ENCODE measurements at places on chromosomes 3 and 15. TPM values are rescaled to one million over a fixed set of nuclear protein-coding genes. Genes with fewer than 3 reads are reported as not detected.

PTH1R gene
- 24.5 TPM for total RNA-seq

DNA sequence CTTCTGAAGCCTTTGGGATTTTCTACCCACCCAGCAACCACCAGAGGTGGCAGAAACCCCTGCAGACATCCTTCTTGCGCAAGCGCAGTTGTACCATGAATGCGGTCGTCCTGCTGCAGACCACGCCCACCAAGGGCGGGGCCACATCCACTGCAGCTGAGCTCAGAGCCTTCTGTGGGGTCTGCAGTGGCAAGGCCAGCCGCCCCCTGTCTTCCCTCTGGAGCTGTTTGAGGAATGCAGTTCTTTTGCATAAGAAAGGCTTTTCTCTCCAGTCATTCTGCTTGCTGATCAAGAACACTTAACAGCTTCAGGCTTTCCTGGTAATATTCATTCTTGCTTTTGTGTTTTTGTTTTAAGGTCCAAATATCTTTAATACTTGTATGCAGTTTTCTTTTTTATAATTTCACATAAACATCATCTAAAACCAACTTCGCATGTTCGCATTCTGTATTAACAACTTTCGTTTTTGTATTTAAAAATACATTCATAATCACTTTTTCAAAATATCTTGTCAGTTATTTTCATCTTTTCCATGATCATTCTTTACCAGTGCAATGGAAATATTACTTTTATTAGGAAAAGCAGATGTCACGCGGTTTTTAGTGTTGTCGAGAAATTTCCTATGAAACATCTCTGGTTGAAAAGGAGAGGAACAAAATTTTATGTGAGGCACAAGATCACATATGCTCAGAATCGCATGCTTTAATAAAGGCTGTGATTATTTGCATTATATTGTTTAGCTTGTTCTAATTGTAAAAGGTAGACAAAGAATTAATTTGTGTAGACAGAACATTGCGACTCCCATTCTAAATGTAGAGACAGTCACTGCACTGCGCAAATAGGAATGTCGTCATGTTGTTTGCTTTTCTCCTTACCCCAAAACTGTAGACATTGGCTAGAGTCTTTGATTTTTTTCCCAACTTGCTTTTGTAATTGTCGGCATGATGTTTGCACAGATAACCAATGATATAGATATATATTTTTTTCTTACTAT lies 98.1 kb upstream of the SNRPN start:
- DNase-seq: no peak

DNA sequence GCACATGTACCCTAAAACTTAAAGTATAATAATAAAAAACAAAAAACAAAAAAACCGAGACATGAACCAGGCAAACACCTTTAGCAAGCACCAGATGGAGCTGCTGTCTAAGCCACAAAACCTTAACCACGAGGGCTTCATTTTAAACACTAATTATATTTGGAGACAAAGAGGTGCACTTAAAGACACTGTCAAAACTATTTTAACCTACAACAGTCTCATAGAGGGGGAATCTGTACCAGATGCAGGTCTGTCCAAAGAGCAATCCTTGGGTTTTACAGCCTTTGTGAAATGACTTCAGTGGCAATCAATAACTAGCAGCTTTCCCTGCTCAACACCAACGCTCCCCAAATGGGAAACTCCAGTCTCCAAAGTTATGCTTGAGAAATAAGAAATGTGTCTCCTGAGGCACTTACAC lies 115.7 kb upstream of the TSPAN3 start:
- no peak for DNase-seq

DNA sequence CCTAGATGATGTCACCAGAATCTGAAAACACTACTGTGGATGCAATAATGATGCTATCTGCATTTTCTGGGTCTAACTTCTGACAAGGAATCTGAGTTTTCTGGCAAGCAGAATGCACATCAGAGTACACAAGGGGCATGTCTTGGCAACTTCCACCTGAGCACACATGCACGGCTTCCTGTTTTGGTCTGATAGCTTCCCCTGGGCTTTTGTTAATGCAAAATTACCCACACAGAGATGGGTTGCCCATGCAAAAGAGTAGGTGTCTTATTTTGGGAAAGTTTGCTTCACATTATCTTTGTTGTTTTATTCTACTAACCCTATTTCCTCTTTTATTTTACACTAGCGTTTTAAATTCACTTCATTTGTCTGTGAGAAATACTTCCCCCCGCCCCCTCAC lies 74.2 kb upstream of the SATB1 start:
- DNase-seq: no peak

GRCh38 chr3:50924638-50925037 lies 249.9 kb downstream of the DOCK3 start:
- DNase-seq: no peak

GRCh38 chr3:173410849-173411248 lies 13.3 kb downstream of the NLGN1 start:
- DNase-seq: no peak

TGM5 gene
- total RNA-seq: not detected

- DNase-seq: no peak
Measured at GRCh38 chr15:70494852-70495571, 268.3 kb downstream of the UACA start.

SYNM gene
- 8.2 TPM for total RNA-seq

DNA sequence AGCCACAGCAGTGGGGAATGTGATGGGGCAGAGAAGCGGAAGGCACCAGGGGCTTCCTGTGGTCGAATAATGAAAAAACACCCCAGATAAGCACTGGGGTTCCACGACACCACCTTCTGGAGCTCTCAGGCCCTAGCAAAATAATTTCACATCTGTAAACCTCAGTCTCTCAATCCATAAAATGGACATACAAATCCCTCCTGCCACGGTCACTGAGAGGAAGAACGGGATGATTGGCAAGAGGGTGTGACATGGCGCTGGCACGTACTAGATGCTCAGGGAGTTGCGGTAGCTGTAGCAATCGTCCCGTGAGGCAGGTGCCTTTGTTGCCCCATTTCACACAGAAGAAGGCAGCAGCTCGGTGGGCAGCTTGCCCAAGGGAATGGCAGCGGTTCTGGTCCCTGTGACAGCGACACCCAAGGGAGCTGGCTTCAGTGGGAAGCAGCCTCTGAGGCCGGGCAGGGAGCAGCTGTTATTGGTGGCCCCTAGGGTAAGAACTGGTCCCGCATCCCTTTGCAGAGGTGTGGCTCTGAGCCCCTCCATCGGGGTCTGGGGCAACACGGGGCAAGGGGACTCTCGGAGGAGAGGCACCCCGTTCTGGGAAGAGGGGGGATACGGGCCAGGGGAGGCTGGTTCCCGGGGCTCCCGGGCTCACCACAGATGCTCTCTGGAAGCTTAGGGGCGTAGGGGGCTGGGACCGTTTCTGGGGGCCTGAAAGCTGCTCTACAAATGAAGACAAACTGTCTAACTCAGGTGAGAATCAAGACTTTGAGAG lies 114.0 kb upstream of the ALDH1A3 start:
- DNase-seq: peak; percentile 34

DNA sequence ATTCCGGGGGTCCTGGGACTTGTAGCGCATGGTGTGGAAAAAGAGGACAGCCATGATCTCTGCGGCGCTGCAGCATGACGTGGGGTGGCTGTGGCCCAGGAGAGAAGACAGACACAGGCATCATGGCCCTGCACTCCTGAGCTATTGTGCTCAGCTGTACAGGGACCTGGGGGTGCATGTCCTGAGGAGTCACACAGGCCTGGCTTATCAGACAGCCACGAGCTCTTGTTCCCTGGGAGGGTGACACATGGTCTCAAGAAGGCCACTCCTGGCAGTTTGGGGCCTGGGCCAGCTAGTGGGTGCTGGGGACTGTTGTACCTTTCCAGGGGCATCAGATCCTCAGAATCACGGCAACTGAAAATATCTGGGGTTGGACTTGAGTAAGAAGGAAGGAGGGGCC lies 13.7 kb downstream of the TKT start:
- no peak for DNase-seq

MCTP2 gene
- total RNA-seq: 49.2 TPM

AMT gene
- 59.7 TPM for total RNA-seq

GRCh38 chr15:100340721-100341238 lies 995 bp downstream of the ADAMTS17 start:
- no peak for DNase-seq

THRB gene
- total RNA-seq: 9.9 TPM

KIF9 gene
- total RNA-seq: 27.0 TPM

DNA sequence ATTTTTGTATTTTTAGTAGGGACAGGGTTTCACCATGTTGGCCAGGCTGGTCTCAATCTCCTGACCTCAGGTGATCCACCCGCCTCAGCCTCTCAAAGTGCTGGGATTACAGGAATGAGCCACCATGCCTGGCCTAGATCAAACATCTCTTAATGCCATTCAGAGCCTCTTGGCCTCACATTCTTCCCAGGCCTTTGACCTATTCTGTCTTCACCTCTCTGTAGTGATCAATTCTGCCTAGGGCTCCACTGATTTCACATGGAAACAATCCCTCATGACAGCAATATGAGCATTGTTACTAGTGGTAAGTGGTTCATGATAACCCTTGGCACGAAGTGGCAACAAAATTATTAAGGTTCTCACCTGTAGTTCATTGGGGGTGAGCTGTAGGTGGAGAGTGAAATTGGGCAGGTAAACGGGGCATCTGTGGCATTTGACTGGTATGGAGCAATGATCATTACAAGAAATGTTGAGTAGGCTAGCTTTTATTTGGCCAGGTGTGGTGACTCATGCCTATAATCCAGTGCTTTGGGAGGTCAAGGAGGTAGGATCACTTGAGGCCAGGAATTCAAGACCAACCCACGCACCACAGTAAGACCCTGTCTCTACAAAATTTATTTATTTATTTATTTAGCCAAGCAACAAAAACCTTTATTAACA lies 4.8 kb upstream of the ARPIN start:
- DNase-seq: no peak

DNA sequence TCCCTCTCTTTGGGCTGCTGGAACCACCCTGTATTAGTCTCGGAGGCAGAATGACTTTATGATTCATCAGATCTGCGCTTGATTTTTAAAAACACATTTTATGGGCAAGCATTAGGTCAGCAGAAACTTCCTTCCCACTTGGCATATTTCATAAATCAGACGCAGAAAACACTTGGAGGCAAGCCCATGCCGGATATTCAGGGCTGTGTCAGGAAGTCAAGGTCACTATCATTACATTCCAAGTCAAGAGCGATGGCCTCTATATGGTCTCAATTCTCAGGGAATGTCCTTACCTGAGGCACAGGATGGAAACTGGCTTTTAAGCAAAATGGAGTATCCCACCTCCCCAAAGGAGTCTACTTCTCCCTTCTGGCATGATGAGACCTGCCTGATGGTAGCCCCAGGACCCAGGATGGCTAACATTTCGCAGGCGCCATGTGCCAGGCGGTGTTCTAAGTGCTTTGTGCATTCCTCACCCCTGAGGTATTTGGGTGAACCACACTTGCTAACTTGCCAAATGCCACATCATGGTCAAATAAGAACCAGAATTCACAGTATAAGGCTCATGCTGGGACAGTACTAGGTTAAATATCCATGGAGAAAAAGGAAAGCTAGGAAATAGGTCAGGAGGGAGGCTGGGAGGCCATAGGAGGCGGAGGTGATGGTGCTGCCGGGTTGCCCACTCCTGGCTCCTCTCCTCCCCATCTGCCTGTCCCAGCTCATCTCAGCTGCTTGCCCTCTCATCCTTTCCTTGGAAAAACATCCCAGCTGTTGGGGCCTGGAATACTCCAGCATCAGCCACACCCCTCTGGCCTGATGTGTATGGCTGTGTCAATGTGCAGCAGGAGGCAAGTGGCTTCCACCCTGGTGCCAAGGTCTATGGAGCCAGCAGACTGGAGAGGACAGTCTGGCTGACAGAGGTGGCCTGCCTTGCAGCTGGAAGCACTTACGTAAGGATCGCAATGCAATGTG lies 18.8 kb downstream of the BCL2L10 start:
- no peak for DNase-seq

DNA sequence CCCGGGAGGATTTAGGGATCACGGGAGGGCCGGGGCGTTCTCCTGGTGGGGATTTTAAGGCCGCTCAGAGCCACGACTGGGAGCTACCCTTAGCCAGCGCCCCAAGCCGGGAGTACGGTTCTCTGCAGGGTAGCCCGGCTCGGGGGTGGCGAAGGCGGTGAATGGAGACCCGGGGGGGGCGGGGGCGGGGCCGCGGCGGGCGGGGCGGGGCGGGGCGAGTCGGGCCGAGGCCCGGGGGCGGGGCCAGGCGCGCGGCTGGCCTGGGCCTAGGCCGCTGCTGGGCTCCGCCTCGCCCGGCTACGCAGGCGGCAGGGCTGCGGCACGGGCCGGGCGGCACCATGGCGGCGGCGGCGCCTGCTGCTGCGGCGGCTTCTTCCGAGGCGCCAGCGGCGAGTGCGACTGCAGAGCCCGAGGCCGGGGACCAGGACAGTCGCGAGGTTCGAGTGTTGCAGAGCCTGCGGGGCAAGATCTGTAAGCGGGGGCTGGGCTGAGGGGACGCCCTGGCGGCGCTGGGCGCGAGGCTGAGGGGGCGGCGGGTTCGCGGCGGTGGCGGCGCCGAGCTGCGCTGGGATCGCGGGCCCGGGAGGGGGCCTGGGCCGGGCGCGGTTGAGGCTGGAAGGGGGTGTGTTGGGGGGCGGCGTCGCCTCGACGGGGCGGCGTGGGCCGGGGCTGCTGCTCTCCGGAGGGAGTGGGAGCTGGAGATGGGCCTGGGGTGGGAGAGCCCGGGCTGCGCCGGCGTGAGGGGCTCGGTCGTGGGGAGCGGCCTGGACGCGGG lies at the start of gene RASA2:
RASA2 (plus strand) TSS at position 282 of the 775 bp plus-strand sequence; CDS start at position 339, 57 bp downstream.
- peak; percentile 95 for DNase-seq

COL8A1 gene
- total RNA-seq: 209 TPM

GRCh38 chr15:62706317-62706716 lies 336.2 kb upstream of the TPM1 start:
- DNase-seq: no peak

GRCh38 chr3:194801461-194802432 lies 116.1 kb downstream of the FAM43A start:
- DNase-seq: no peak

GRCh38 chr3:151219056-151219455 lies 16.0 kb upstream of the GPR171 start:
- DNase-seq: no peak

CCR8 gene
- not detected for total RNA-seq

- DNase-seq: no peak
Measured at GRCh38 chr3:119146578-119147375, 812 bp downstream of the TEX55 start.

FRMD4B gene
- total RNA-seq: 67.8 TPM

SUCNR1 gene
- 0.22 TPM for total RNA-seq

DNA sequence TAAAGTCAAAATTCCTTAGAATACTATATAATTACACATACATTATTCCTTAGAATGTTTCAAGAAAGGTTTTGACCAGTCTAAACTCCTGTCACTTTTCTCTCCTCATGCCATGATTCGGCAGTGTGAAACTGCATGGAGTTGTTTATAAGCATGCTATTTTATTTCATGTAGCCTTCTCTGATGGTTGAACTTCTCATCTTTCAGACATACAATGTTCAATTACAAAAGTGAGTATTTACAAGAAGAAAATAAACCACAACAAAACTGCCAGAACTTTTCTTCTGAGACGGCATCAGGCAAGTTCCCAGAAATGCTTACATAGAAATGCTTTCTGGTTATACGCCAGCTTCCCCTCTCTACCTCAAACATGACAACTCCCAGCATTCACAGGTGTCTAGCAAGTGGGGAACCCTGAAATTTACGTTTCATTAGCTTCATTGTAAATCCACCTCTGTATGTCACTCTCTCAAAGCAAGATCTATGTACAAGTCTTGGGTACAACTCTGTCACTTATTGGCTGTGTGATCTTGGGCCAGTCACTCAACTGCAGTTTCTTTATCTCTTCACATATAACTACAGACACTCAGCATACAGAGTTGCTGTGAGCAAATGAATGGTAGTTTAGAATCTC lies 42.7 kb downstream of the HDGFL3 start:
- no peak for DNase-seq
